Hypothalamus (tissue), 51 donors: ENCODE measurements at places on chromosomes 4 and X.

GRCh38 chrX:27917713-27918500, 63.3 kb downstream of the DCAF8L1 start:
- DNase-seq: no peak

GRCh38 chrX:118126286-118126685, 9.7 kb upstream of the KLHL13 start:
- DNase-seq: no peak

DNA sequence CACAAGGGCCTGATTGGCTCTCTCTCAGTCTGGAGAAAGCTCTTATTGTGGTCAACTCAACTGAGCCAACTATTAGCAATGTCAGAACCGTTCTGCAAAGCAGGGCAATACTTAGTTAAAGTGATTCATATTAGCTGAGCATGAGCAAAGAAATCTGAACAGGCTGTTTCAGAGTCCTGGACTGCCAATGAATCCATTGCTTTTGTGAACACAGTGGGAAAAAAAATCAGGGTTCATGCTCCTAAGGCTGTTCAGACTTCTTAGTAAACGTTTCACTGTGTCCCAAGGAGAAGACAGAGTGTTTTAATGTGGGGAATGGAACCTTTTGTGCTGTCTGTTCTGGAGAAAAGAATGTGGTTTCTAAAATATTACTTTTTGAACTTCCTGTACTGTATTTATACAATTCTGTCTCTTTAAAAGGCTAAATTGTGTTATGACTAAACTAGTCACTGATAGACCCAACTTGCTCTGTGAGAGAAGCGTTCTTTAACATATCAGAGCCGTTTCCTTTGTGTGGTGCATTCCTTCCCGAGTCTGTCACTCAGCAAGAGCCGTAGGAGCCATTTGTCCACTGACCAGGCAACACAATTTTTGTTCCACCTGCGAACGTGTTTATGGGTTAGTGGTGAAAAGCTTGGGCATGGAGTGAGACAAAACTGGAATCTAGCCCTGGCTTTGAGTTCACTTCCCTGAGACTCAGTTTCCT, 366.1 kb downstream of the FBXO8 start:
- no peak for DNase-seq

GRCh38 chr4:165740911-165741310, 132.1 kb upstream of the TLL1 start:
- no peak for DNase-seq

DNA sequence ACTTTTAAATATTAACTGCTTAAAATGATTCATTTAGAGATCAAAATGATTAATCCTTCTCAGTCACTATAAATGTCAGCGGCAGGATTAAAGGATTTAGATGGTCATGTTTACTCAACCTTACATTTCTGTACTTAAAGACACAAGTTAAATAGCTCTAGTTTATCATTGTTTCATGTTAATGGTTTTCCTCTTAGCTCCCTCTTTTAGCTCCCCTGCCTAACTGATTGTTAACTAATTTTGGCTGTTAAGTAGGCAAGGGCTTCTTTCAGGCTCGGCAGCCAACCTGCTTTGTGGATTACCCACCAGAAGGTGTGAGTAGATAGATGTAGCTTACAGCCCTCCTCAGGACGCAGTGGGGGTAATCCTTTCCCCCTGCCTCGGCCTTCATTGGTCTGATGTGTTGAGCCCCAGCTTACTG, 96.0 kb downstream of the TENM3 start:
- no peak for DNase-seq

DNA sequence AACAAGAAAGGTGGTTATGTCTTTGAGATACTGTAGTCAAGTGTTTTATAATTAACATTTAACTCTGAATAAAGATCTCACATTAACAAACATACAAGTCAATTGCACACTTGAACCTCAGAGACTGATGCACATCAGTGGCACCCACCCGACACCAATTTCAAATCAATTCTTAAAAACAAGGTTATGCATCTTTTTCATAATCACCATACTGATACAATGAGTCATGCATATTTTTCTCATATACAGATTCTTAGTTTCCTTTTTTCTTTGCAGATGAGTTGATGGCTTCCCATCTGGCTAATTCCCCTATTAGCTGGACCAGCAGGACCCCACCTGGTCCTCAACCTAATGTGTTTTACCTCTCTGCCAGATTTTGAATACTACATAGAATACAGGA, 136.2 kb upstream of the RPL34 start:
- no peak for DNase-seq

GRCh38 chr4:128457726-128458125, 170.1 kb upstream of the PGRMC2 start:
- DNase-seq: no peak

- no peak for DNase-seq
These were observed 1.7 kb downstream of the IL13RA1 start for GRCh38 chrX:118729042-118729652.

- no peak for DNase-seq
These were observed 236.2 kb downstream of the EVC2 start for GRCh38 chr4:5472160-5472591.

DNA sequence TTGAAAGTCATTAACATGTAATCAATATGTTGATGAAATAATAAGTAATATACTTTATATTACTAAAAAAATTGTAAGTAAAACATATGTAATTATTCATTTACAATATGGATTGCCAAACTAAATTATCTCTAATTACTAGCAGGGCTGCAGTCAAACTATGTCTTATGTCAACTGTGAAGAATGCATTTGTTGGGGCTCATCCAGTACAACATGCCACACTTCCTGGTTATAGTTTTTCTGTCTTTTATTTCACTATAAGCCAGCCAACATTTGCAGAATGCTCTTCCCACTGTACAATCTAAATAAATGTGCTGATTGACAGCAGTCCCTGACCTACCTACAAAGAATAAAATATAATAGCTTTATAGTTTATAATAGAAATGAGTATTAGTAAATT, 975.4 kb upstream of the NDST4 start:
- DNase-seq: no peak

GRCh38 chrX:97399400-97399799, 515.7 kb downstream of the RPA4 start:
- DNase-seq: no peak

- DNase-seq: no peak
These were observed 15.9 kb upstream of the MAP9 start for GRCh38 chr4:155392481-155393184.

- no peak for DNase-seq
These were observed 168.3 kb downstream of the AREG start for GRCh38 chr4:74613266-74613665.

DNA sequence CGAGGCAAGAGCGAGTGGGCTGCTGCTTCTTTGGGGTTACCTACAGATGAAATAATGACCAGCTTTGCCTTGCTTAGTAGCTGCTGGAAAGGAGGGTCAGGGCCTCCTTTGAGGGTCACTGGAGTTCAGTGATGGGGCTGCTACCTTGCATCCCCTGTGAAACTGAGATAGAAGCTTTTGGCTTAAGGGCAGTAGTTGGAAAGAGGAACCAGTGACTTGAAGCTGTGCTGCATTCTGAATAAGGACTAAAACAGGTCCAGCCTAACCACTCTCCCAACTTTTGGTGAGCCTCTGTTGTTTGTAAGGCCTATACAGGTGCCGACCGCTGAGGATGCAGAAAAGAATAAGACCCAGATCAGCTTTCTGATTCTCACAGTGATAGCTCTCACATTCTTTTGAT, 41.2 kb downstream of the RASL11B start:
- no peak for DNase-seq

GRCh38 chr4:98909646-98910401, 19.1 kb downstream of the EIF4E start:
- no peak for DNase-seq

GRCh38 chr4:11471618-11472017, 42.9 kb upstream of the HS3ST1 start:
- no peak for DNase-seq

DNA sequence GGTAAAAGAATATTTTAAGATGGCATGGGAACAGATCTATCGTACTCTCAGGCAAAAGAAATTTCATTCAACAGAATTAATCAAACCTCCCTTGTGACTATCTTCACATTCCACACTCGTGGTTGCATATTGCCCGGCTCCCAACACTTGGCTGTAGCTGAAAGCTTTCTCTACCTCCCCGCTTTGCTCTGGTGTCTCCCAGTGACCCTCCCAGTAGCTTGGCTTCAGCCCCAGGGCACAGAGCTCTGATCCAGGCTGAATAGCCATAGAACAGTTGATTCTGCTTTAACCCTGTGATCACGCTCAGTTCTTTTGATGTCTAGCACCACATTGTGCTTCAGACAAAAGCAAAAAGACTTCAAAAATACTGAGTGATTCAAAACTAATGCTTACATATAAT, 24.6 kb downstream of the SLC7A11 start:
- DNase-seq: no peak

- DNase-seq: no peak
These were observed 3.5 kb upstream of the CLCN3 start for GRCh38 chr4:169616846-169617245.

DNA sequence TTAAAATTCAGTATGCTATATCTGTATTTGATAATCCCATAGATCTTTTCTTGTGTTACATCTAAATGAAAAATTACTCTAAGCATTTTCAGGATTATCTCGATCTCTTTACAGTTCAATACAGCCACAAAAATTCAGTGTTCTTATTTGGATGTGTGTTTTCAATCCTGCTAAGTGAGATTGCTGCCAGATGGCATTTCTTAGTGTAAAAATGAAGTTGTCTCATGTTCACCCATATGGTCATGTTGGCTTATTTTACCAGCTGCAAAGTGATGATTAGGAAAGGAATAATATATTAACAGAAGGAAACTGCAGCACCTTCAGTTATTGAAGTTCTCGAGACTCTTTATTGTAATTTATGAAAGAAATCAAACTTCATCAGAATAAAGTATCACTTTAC, 12.1 kb upstream of the FAM47A start:
- no peak for DNase-seq

GRCh38 chr4:132809298-132810032, 339.6 kb upstream of the PCDH10 start:
- DNase-seq: no peak

GRCh38 chr4:123776267-123776666, 379.7 kb downstream of the SPRY1 start:
- DNase-seq: no peak

GRCh38 chr4:92231511-92231910, 72.3 kb upstream of the GRID2 start:
- no peak for DNase-seq

DNA sequence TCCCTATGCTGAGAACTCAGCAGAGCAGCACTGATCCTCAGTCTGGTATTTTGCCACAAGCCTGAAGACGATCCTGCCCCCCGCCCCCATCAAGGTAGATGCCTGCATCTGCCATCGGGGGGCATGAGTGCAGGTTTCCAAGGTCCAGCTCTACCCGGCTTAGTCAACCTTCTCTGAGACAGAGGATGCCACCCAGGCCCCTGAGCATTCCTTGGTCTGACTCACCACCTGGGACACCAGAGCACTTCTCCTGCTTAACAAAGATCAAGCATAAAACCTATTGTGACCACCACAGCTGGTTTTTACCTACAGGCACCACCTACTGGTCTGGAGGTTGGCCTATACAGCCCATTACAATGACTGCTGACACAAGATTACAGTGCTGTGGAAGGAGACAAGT, 1168.1 kb downstream of the PCDH19 start:
- DNase-seq: no peak

DNA sequence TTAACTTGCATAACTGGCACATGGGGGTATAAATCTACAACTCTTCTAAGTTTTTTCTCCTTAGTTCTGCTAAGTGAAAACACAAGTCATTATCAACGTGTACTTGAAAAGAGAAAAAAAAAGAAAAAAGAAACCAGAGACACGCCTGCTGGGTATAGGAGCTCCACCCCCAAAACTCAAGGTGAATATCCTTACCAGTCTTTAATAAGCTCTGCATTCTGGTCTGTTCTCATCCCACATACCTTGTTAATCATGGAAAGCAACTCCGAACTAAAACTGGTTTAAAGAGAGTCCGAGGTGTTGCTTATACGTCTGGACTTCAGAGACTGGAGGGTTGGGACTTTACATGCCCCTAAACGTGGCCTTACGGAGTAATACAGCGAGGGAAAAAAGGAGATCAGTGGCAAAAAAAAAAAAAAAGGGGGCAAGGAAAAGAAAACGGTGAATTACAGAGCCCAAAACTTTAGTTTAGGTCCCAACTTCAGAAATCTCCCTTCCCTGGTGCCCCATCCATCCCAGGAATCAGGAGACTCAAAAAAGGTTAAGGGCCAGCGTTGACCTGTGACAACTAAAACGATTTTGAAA, 1.0 kb downstream of the PGRMC2 start:
- no peak for DNase-seq

GRCh38 chr4:112038861-112039260, 106.4 kb upstream of the FAM241A start:
- DNase-seq: no peak

GRCh38 chr4:22515888-22516541, at the start of gene ADGRA3:
TSS of gene ADGRA3 (minus strand) at chr4:22516066. CDS start at chr4:22515784, 282 bp downstream.
- peak; percentile 72 for DNase-seq

DNA sequence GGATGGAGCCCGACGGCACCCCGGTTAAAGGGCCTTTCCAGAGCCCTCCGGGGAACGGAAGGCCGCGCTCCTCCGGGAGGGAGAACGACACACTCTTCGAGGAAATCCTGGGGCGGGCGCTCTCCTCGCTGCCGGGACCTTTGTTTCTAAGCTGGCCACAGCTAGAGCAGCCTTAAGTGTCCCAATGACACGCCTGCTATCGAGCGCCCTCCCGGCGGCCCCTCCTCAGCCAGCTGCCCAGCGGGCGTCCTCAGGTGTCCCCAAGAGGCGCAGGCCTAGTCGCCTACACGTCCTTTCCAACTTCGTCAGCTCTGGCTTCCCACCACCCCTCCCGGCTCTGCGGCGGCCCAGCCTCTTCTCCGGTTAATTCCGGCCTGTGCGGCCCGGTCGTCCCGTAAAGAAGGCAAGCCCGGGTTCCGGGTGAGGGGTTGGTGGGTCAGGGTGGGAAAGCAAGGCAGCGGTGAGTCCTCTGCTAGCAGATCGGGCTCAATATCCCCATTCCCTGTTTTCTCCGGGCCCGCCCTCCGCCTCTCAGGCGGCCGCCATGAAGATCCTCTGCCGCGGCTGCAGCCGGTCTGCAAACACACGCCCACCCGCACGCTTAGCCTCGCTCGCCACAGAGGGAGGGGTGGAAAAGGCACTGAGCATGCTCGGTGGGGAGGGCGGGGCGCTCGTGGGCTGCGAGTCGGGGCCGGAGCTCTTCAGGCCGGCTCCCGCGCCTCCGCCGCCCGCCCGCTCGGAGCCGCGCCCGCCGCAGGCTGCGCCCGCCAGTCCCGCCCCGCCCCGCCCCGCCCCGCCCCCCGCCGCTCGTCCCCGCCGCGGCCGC, at the start of gene RAP1GDS1:
TSS of gene RAP1GDS1 (plus strand) at position 806 of the 826 bp plus-strand sequence. CDS start 182 bp downstream, outside the sequence.
- DNase-seq: peak; percentile 93

- no peak for DNase-seq
These were observed 41.1 kb downstream of the UCHL1 start for GRCh38 chr4:41297832-41298231.

GRCh38 chr4:100525686-100526085, 7.9 kb upstream of the EMCN start:
- DNase-seq: no peak

DNA sequence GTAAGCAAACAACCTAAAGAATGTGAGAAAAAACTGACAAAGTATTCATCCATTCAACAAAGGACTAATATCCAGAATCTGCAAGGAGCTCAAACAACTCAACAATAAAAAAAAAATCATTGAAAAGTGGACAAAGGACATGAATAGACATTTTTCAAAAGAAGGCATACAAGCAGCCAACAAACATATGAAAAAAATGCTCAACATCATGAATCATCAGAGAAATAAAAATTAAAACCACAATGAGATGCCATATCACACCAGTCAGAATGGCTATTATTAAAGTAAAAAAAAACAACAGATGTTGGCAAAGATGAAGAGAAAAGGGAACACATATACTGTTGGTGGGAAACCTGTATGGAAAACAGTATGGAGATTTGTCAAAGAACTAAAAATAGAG, 120.7 kb upstream of the ADGRL3 start:
- no peak for DNase-seq

GRCh38 chr4:2686379-2687265, 69.5 kb downstream of the TNIP2 start:
- DNase-seq: no peak
